ENCODE measurements at places on chromosomes 7 and 10.
A peak's percentile ranks its signal among the peaks of the same experiment; 100 is the strongest.

- DNase-seq = no peak
Observed at GRCh38 chr7:3280445-3280844, 20.6 kb upstream of the SDK1 start.

GRCh38 chr7:93551931-93552330 lies 22.6 kb downstream of the CALCR start:
- no peak for DNase-seq

- no peak for DNase-seq
Observed at GRCh38 chr10:34643620-34644019, 171.5 kb downstream of the PARD3 start.

DNA sequence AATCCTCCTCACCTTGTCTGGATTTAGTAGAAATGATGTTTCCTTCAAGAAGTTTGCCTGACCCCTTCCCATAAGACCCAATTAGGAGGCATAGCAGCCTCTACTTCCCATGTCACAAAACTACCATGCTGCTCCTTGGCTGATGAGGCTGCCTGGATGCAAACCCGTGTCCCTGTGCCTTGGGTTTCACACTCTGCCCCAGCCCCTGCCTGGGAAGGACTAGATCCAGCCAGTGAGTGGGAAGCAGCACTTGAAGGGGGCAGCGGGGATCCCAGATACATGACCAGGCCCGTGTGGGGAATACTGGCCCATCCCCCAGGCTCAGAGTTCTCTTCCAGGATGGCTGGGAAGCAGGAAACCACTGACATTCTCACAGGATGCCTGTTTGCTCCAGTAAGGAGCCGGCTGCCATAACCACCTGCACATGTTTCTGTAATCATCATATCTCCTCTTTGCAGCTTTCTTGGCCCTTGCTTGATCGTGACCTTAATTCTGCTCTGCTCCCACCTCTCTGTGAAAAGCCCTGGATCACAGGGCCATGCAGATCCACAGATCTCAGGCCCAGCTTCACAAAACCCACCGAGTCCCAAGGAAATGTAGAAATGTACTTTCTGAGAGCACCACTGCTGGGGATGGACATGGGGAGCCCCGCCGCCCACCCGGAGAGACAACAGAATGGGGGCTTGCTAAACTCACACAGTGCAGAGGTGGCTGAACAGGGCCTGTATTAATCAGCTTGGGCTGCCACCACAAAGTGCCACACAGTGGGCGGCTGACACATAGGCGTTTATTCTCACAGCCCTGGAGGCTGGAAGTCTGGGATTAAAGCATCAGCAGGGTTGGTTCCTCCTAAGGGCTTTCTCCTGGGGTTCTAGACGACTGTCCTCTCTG lies 287.8 kb upstream of the IGFBP3 start:
- no peak for DNase-seq

DNA sequence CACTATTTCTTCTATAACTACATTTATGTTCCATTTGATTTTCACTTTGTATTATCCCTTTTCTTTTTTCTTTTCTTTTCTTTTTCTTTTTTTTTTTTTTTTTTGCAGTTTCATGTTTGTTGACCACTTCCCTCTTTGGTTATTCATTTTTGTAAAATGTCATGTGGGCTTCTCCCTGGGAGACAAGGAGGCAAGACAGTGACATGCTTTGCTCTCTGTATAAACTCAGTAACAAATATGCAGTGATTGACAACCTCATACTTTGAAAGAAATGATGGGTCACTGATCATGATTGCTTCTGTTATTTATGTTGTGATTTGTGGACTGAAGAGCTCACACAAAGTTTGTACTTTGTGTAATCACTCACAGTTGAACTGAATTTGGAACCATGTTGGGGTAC lies 90.2 kb upstream of the ABI1 start:
- no peak for DNase-seq

- no peak for DNase-seq
Observed at GRCh38 chr7:51228386-51228958, 88.1 kb downstream of the COBL start.

DNA sequence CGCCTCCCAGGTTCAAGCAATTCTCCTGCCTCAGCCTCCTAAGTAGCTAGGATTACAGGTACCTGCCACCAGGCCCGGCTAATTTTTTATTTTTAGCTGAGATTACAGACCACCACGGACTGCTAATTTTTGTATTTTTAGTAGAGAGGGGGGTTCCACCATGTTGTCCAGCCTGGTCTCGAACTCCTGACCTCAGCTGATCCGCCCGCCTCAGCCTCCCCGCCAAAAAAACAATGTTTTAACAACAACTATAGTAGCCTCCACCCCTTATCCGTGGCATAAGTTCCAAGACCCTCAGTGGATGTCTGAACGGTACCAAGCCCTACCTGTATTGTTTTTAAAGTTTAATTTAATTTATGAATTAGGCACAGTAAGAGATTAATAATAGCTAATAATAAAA lies 48.2 kb downstream of the GNA12 start:
- no peak for DNase-seq

DNA sequence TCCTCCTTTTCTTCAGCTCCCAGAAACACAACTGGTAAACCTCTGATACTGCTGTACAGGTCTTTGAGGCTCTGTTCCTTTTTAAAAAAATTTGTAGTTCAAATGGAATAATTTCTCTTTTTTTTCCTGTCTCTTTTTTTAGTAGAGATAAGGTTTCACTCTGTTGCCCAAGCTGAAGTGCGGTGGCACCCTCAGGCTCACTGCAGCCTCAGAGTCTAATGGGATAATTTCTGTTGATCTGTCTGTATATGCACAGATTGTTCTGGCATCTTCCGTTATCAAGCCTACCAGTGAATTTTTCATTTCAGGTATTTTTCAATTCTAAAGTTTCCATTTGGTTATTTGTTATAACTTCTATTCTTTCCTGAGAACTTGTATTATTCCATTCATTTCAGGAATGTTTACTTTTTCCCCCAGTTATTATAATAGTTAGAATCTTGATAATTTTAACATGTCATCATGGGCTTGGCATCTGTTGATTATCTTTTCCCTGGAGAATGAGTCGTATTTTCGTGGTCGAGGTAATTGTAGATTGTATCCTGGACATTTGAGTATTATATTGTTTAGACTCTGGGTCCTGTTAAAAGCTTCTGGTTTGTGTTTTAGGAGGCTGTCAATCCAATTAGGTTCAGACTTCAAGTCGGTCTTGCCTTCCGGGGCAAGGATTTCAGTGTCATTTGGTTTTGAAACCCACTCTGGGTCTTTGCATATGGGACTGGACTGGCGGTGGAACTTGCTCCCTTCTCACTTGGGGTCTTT lies 24.5 kb downstream of the CRCP start:
- DNase-seq = no peak

GRCh38 chr7:98617960-98618418 lies 904 bp downstream of the NPTX2 start:
- DNase-seq = no peak

- DNase-seq = no peak
Observed at GRCh38 chr7:102823390-102824119, 74.8 kb downstream of the FAM185A start.

- no peak for DNase-seq
Observed at GRCh38 chr7:1844951-1845390, 174.9 kb downstream of the ELFN1 start.

- no peak for DNase-seq
Observed at GRCh38 chr10:127234306-127234800, 38.0 kb upstream of the INSYN2A start.

DNA sequence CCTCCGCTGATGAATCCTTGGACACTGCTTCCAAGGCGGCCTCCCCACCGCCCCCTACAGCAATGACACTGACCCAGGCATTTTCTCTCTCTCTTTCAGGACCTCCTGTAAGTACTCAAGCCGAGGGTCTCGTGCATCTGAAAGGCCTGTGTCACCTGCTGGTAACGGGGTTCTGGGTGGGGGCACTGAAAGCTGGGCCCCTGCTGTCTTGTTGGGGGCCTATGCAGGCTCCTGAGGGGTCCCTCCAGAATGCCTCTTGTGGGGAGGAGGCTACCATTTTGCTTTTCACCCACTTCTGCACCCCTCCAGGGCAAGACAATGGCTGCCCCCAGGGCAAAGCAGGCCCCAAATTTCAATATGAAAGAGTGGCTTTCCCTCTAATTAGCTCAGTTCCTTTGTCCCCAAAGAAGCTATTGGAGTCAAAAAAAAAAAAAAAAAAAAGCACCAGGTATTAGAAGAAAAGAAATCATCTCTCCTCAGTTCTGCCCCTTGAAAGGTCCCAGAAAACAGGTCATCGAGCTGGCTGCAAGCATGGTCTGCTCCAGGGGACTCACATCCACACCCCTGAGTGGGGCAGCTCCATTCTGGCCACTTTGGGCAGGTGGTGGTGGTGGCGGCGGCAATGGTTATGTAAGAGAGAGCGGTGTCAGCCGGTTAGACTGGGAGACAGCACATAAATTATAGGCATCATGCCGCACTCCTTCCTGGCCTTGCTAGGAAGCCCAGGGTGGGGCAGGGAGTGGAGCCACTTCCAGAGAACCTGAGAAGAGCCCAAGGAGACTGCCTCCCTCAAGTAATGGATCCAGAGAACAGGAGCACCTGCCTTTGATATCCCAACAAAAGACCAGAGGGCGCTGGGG lies 66.2 kb downstream of the COL13A1 start:
- DNase-seq = no peak

DNA sequence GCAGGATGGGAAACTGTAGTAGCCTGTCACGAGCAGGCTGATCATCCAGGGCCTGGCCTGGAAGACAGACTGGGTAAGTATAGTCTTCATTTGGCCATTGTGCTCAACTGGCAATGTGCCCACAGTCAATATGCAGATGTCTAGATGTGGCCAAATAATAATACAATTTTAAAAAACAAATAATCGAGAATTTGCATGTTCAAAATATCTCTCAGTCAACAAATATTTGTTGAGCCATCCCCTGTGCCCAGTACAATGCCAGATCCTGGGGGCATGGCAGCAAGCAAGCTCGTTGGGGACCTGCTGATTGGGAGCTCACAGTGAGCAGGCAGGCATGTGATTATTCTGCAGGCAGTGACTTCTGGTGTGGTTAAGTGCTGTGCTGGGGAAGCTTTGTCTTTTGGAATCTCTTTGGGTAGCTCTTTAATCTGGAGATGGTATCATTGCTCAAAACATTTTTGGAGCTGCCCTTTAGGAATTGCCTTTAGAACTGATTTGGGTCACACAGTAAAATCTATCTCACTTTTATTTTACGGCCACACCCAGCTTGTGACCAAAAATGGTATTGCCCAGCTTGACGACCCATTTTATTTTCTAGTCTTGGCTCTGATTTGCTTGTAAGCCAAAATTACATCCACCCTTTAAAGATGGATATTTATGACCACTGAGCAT lies 92.2 kb downstream of the PLCE1 start:
- no peak for DNase-seq

DNA sequence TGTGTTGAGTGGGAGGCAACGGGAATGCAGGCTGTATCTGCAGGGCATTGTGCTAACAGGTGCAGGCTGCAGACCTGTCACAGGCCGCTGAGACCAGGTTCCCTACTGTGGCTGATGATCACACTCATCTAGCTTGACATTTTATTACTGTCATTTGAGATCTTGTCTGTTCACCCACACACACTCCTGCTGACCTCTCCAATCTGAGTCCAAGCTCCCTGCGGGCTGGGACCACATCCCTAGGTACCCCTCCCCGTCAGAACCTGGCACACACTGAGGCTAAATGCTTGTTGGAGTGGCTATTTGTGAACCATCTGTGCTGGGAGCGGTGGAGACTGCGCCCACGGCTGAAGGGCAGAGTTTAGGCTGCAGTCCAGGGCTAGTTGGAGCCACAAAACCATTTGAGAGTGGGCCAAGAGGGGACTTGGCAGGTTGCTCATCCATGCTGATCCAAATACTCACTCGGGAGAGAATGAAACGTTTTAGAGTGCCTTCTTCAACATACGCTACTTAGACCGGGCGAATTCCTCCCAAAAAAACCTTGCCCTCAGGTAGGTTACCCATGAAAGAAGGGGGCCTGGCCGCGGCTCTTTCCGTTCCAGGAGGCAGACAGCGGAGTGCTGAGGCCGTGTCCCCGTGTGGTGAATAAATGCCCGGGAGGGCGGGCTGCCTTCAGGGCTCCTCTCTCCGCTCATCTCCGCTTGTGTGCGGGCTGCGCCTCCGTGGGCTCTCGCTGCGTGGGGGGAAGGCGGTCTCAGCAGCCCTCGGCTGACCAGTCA lies 164.4 kb downstream of the RGS10 start:
- DNase-seq = no peak

- no peak for DNase-seq
Observed at GRCh38 chr10:60901561-60902235, 42.3 kb downstream of the RHOBTB1 start.

- no peak for DNase-seq
Observed at GRCh38 chr7:113247198-113247597, 128.8 kb upstream of the SMIM30 start.

GRCh38 chr7:2128601-2129322 lies 104.0 kb downstream of the MAD1L1 start:
- DNase-seq = no peak

GRCh38 chr10:31101123-31101522 lies 69.5 kb upstream of the ZNF438 start:
- DNase-seq = peak; percentile 72

- no peak for DNase-seq
Observed at GRCh38 chr7:92695308-92696261, 105.4 kb upstream of the FAM133B start.

- DNase-seq = no peak
Observed at GRCh38 chr10:14587540-14588083, 187.1 kb downstream of the FAM107B start.

- DNase-seq = no peak
Observed at GRCh38 chr10:71245420-71246325, 33.3 kb downstream of the UNC5B start.

GRCh38 chr10:43055991-43056567 lies 20.8 kb upstream of the RET start:
- no peak for DNase-seq

DNA sequence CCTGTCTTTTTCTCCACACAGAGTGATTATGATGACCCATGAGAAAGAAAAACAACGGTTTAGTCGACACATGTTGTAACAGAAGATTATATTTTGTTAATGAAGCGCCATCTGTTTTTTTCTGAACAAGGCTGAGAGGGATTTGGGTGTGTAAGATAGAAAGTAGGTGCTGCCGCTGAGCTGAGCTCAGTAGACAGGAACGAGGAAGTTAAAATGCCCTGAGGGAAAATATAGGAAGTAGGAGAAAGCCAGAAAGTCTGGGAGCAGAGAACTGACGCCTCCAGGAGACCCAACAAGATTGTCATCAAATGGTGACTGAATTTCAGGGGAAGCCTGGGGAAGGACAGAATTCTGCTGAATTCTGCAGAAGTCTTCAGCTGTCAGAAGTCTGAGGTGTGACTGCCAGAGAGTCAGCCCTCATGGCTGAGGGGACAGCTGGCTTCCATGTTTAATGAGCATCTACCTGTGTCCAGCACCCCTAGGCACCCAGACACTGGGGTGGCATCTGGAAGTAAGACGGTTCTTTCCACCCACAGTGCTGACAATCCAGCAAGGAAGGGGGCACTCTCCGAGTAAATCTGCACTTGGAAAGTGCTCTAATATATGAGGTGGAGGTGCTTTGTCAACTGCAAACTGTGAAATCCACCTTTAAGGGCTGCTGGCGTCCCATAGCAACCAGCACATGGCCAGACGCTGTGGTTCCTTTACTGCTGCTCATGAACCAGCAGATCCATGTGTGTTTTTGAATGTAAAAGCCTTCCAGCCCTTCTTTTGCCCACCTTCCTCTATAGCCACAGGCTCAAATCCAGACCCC lies 12.5 kb upstream of the TSPAN15 start:
- no peak for DNase-seq

GRCh38 chr7:37371755-37372154 lies 76.9 kb downstream of the ELMO1 start:
- DNase-seq = no peak

- peak; percentile 69 for DNase-seq
Observed at GRCh38 chr7:85851571-85852193, 664.8 kb upstream of the SEMA3D start.

All from RKO (cell line).